Activated CD4-positive, alpha-beta T cell treated with anti-CD3 and anti-CD28 coated beads for 1 hour (primary cell): ENCODE measurements at places on chromosomes 1 and 21.

- no peak for DNase-seq
Observed at GRCh38 chr1:176786274-176786673, 323.3 kb downstream of the PAPPA2 start.

DNA sequence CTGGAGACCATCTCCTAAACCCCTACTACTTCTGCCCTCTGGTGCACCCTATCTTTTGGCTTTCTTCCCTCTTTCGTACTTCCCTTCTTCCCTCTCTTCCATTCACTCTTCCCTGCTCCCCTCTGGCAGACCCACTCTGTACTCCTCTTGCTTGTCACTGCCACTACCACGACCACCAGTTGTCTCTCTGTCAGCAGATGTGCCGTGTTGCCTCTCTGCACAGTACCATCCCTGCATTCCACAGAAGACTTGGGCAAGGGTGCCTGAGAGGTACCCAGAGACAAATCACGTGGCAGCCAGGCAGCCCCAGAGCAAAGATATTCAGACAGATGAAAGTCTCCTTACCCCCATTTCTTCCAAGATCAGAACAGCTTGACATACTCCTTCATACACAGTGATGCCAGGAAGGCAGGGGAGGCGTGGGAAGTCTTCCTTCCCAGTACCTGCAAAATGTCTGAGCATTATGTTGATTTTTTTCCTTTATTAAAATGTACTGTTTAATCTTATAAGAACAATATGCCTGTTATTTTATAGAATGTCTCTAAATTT is 15.0 kb downstream of the CAMSAP2 start:
- no peak for DNase-seq

GRCh38 chr21:36835383-36835795 is 131.1 kb downstream of the HLCS start:
- no peak for DNase-seq

GRCh38 chr1:85115933-85116332 is 67.6 kb upstream of the MCOLN3 start:
- DNase-seq: no peak

GRCh38 chr1:16243936-16244649 is 7.1 kb upstream of the CPLANE2 start:
- peak; percentile 68 for DNase-seq

GRCh38 chr1:213333121-213333520 is 282.1 kb downstream of the RPS6KC1 start:
- DNase-seq: no peak

DNA sequence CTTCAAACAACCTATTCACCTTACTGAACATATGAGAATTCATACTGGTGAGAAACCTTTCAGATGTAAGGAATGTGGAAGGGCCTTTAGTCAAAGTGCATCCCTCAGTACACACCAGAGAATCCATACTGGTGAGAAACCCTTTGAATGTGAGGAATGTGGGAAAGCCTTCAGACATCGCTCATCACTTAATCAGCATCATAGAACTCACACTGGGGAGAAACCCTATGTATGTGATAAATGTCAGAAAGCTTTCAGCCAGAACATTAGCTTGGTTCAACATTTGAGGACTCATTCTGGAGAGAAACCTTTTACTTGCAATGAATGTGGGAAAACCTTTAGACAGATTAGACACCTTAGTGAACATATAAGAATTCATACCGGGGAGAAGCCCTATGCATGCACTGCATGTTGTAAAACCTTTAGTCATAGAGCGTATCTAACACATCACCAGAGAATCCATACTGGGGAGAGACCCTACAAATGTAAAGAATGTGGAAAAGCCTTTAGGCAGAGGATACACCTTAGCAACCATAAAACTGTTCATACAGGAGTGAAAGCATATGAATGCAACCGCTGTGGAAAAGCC is 13.2 kb upstream of the EXO5 start:
- no peak for DNase-seq

DNA sequence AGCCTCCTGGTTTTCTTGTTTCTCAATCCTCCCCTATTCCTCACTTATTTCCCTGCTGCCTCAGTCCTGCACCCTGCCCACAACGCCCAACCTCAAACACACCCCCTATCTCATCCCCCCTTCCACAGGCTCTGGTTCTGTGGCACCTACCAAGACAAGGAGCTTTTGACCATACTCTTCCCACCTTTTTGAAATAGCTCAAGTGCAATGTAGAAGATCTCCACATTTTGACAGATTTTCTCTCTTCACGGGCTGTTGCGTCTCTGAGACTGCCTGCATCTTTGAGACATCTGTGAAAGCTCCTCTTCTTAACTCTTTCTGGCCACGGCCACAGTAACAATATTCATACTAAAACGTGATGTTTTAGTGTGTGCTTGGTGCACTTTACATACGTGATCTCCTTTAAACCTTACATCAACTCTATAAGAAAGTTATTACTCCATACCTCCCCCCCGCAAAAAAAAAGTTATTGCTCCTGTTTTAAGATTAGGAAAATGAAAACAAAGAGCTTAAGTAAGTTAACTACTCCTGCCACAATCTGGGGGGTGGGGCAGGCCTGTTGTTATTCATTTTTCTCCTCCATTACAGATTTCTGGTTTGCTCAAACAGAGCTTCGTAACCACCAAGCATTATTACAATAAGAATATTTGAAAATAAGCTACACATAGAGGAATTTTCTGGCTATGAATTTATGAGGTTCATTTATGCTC is 1.8 kb upstream of the SERBP1 start:
- DNase-seq: no peak

DNA sequence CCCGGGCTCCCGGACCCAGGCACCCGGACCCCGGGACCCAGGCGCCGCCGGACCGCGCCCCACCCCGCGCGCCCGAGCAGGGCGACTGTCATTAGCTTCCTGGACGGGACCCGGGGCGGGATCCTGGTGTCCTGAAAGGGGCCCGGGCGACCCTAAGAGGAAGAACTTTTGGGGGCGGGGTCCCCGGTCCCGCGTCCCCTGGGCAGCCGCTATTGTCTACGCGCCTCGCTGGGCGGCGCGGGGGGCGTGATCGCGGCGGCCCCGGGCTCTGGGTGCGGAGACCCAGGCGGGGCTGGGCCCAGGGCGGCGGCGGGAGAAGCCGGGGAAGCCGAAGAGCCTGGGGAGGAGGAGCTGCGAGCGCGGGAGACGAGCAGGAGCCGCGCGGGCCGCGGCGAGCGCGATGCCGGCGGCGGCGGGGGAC is 465 bp downstream of the HUNK start:
- no peak for DNase-seq

- DNase-seq: no peak
Observed at GRCh38 chr1:229199261-229200243, 71.4 kb upstream of the RAB4A start.

DNA sequence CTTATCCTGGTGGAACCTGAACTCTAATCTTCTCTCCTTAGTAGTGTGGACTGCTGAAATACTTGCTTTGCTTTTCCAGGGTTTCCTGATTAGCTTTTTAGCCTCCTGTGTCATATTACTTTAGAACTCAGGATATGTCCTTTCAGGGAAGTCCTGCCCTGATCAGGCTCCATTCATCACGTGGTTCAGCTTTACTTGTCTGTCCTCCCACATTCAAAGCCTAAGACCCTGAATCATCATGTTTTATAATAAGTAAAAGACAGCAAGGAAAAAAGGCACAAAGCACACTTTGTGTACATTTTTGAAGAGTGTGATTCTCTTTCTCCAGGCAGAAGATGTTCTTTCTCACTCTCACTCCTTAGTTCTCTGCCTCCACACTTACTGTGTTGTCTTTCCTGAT is 70.6 kb downstream of the PATJ start:
- DNase-seq: no peak

DNA sequence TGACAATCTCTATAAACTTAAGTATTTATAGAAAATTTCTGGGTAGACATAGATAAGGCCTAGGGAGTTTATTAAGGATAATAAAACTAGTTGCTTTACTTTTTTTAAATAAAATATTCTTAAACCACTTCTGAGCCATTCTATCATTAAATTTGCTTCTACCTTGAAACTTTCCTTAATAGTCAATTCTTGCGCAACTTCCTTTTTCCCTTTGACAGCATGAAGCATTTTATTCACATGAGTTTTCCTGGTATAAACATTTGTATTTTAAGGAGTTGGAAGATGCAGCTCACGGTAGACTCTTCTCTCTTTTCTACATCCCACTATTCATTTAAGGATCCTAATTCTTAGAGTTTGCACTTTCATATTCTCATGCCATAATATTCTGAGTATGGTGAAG is 75.8 kb upstream of the DPH5 start:
- DNase-seq: no peak

- DNase-seq: no peak
Observed at GRCh38 chr1:2637442-2638145, 4.8 kb upstream of the MMEL1 start.

- no peak for DNase-seq
Observed at GRCh38 chr1:19846338-19846737, 31.3 kb upstream of the RNF186 start.

DNA sequence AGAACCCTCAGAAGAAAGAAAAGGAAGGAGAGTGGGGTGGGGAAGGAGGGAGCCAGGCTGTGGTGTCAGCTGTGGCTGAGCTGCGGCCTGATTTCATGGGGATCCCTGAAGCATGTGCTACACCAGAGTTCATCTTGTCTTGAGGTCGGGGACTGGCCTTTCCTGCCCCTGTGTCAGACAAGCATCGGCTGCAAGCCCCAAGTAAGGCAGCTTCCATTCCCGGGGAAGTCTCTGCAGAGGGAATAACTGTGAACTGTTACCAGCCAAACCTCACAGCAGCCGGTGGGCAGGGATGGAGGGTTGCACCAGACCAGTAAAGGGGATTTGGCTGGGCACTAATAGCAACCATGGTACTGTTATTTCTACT is 35.7 kb upstream of the BTG2 start:
- no peak for DNase-seq

GRCh38 chr1:108590957-108591356 is 31.1 kb downstream of the EEIG2 start:
- DNase-seq: no peak

- no peak for DNase-seq
Observed at GRCh38 chr1:60255565-60255964, 182.0 kb upstream of the C1orf87 start.

- no peak for DNase-seq
Observed at GRCh38 chr1:233543338-233544255, 70.3 kb upstream of the KCNK1 start.

- DNase-seq: no peak
Observed at GRCh38 chr21:38459490-38459889, 38.8 kb downstream of the ERG start.

DNA sequence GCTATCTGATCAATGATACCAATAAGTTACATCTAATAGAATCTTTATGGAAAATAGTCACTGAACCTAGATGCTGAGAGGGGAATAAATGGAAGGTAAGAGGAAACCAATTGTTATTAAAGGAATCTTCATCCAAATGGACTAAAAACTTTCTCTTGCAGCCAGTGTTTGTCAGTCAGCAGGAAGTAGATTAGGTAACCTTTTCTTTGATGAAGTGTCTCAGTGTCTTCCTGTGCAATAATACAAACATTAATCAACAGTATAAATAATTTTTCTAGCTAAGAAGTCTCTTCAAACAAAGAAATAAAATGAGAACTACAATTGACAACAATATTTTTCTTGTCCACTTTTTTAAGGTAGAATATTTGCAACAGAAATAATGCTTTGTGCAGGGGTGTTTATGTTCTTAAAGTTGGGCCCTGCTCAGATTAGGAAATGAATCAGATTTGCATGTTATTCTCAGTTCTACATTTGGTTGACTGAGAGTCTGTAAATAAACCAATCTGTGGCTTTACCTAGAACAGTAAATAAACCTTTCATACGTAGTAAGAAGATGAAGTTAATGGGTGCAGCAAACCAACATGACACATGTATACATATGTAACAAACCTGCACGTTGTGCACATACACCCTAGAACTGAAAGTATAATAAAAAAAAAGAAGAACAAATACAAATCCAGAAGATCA is 391.4 kb downstream of the MRPL39 start:
- DNase-seq: no peak

- no peak for DNase-seq
Observed at GRCh38 chr1:18380288-18380687, 100.4 kb upstream of the KLHDC7A start.

- DNase-seq: no peak
Observed at GRCh38 chr1:76257823-76258222, 183.3 kb downstream of the ST6GALNAC3 start.

DNA sequence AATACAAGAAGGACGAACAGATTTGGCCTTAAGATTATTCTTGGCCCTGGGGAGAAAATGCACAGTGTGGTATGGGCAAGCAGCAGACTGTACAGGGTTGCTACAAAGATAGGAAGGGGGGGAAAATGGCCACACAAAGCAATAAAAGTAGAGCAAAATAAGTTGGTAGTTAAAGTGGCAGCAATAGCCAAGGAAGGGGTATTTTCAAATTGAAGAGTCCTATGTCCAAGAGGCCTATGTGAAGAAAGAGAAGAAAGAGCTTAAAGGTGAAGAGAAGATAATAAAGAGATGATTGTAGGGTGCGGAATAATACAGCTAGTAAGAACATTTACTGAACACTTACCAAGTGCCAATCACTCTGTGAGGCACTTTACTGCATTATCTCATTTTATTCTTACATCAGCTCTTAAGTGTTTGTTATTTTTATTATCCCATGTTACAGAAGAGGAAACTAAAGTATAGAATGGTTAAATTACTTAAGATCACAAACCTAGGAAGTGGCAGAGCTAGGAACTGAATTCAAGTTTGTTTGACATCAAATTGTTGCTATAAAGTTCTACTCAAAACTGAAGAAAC is 88.1 kb upstream of the TTC39A start:
- no peak for DNase-seq

DNA sequence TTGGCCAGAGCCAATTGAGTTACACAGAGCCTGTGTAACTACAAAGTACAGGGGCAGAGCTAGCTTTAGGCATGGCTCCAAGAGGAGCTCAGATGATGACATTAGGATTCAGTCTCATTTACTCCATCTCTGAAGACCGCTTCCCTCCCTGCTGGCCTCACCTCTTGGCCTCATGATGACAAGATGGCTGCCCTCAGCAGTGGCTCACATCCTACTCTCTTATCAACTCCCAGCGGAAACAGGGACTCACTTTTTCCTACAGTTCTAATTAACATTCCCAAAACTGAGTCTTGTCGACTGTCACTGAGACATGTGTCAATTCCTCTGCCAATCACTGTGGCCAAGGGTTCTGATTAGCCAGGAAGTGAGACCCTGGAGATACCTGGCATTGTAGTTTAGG is 59.4 kb upstream of the ECE1 start:
- DNase-seq: no peak

DNA sequence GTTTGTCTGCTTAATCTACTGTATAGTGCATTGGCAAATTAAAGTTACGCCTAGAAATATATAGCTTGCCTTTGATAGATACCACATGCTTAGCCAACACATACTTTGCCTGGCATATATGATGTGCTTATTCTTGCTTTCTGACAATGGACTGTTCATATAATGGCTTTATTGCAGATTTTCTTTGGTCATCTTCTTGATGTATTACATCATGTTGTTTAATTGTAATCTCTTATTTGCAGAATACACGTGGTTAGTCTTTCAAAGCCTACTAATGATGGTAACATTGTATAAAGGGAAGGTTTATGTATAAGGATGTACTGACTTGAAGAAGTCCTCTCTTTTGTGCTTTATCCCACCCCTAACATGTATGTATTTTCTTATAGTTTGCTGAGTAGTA is 201.5 kb downstream of the PDE4B start:
- DNase-seq: no peak

GRCh38 chr1:176193023-176193422 is 14.1 kb downstream of the COP1 start:
- no peak for DNase-seq

- DNase-seq: no peak
Observed at GRCh38 chr1:232282498-232282897, 347.4 kb downstream of the SIPA1L2 start.
